OCI-LY7 (cell line): ENCODE measurements at places on chromosomes 13 and 19. TPM values are rescaled to one million over a fixed set of nuclear protein-coding genes. Genes with fewer than 3 reads are reported as not detected.

DNA sequence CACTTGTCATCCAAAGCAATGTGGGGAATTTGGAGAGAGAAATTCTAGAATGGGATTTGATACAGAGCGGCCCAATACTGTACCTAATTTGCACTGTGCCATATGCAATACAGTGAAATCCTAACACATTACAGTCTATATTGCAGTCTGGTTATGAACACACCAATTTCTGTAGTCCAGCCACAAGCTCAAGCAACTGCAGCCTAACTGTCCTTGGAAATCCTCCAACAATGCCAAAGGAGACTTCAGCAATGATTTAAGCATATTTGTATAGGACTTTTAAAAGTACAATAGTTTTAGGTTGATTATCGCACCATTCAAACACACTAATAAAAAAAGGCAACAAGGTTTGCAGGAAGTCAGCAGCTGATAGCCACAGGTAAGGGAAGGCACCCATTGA is 17.3 kb downstream of the DIAPH3 start:
- DNase-seq, result no peak

GRCh38 chr13:101880581-101880980 is 428.1 kb downstream of the ITGBL1 start:
- no peak for DNase-seq

DNA sequence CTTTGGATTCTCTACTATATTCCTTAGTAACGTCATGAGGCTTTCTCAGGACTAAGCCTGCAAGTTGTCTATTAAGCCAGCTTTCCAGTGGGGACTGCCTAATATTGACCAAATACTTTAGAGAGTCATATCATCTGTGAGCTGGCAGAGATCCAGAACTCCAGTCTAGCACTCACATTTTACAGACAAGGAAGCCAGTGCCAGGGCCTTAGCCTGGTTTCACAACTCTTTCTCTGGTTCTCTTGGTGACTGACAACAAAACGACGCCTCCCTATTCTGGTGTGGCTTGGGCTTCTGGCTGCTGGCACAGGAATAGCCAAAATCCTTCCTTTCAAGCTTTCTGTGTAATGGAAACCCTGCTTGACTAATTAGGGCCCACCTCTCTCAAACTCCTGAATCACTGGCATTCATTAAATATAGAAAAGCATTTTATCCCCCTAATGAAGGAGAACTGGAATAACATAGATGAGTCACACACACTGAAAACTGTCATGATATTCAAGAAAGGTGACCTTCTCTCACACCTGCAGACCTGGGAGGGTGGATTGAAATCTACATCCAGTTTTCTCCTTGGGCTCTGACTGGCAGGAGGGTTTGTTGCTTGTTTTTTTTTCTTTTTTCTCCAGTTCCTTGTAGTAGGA is 75.2 kb upstream of the UBL3 start:
- no peak for DNase-seq

GRCh38 chr19:54921082-54921481 is 15.1 kb downstream of the NCR1 start:
- no peak for DNase-seq

DNA sequence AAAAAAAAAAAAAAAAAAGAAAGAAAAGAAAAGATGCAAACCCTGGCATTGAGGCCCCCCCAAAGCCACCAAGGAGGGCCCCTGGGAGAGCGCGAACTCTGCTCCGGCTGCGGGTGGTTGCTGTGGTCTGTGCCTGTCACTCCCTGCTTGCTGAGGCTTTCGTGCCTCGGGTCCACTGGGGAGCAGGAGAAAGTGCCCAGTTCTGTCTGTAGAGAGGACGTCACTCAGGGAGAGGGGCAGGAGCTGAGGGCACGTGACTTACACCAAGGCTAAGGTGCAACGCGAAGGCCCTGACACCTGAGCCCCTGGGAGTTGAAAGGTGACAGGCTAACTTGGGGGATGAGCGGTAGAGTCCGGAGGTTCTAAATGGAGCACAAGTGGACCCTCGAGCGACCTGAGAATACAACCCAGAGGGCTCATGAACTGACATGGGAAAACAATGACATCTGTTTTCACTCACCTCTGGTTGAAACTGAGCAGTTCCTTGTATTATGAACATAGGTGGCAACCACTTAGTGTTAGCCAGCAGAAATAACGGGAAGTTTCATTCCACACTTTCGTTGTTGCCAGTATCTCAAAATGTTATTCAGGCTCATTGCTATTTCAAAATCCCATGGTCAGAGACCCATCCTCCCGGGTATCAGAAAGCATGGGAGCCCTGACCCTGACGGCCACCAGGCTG is 69.2 kb upstream of the TM9SF2 start:
- DNase-seq, result peak; percentile 29

GRCh38 chr19:30036154-30037129 is 94.4 kb downstream of the URI1 start:
- DNase-seq, result no peak

DNA sequence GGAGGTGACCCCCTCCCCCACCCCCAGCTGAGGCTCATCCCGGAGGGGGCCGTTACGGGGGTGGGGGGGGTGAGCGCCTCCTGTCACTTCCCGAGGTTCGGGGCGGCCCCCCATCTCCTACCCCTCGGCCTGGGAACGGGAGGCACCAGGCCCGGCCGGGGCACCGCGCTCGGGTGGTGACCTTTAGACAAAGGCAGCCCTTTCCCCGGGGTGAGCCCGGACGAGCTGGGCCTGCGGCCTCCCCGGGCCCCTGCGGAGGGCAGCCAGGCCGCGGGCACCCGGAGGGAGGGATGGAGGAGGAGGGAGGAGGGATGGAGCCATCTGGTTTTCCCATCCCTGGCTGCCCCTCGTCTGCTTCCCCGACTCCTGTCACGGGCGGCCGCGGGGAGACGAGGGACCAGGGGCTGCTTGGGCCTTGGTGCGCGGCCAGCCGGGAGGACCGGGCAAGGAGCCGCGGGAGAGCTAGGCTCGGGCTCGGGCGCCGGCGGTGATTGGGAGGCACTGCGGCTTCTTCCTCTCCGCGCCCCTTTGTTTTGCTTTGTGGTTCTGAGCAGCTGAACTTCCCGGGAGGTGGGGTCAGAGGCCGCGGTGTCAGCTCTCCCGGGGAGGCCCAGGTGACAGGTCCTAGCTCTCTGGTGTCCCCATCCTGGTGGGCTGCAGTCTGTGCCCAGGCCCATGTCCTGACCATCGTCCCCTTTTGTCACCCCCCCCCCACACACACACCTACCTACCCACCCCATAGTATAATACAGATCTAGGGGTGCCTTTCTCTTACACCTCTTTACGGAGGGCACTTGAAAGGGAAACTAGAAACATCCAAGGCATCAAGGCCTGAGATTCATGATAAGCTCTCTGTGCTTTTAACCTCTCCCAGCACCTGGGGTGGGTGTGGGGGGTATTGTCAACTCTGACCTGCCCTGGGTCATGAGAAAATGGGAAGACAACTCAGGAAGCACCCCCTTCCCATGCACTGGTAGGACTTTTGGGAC is 1.3 kb downstream of the BICRA start:
- peak; percentile 69 for DNase-seq

DNA sequence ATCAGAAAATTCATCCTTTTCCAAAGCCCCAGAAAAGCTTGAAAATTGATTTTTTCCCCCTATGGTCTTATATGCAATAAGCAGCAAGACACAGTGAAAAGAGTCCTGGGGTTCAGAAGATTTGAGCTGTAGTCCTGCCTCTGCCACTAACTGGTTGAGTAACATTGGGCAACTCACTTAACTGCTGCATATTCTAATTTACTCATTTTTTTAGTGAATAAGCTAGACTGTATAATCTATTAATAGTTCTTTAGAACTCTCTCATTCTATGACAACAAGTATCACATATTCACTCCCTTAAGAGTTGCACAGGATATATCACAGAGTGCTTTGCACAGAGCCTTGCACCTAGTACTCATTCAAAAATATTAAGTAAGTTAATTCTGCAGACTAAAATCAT is 110.8 kb downstream of the STOML3 start:
- no peak for DNase-seq

DNA sequence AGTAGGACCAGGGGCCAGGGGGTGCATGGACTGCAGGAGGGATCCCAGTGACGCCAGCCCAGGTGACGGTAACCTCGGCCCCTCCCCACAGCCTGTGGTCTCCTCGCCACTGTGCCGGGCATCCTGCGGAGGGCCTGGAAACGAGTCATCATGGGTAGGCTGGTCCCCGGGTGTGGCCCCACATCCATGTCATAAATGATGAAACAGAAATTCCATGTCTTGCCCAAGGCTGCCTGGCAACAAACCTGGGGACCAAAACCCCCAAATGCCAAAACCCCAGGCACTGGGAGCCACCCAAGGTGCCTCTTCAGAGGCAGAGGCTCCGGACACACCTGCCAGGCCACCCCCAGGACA is 20.9 kb downstream of the MAP2K2 start:
- no peak for DNase-seq

DNA sequence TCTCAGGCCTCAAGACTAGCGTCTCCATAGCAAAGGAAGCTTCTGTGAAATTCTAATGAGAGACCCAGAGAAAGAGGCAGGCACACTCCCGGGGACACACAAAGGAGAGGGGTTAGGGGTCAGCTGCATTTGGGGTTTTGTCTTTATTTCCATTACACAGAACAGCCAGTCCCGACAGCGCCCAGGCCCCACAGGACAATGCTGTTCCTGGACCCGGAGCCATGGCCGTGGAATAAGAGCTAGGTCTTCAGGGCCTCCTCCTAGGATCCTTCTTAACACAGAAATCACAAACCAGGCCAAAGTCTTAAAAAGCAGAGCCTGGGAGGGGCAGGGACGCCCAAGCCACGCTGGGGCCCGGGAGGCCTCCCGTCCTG is 22.8 kb downstream of the KCTD15 start:
- no peak for DNase-seq

DNA sequence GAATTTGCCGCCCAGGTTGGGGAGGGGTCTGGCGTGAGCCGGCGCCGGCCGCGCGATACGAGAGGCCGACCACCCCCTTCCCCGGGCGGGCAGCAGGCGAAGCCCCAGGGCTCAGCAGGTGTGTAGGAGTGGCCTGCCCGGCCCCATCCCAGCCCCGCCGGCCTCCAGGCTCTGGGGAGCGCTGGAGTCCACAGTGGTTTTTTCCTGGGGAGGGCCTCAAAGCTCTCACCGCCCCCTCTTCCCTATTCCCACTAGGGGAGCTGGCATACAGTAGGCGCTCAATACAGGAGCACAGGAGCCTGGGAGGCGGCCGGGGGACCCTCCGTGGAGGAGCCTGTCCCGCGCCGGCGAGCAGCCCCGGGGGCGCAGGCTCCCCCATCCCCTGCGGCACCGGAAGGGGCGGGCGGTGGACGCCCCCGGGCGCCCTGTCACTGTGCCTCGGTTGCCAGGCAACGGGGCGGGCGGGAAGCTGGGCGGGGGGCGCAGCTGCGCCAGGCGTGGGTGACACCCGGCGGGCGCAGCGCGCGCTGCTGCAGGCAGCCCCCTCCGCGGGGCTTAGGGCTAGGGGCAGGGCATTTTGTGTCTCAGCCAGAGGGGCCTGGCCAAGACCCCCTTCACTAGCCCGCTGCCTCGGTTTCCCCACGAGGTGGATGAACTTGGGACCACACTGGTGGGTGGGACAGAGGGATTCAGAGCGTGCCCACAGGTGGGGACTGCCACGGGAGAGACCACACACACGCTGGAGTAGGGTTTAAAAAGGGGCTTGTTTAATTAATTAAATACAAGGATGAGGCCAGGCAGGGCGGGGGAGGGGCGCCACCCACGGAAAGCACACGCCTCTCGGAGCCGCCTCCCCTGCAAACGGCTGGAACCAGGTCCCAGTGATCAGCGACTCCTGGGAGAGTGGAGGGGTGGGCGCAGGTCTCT is 3.6 kb upstream of the REXO1 start:
- DNase-seq, result no peak

- no peak for DNase-seq
Observed at GRCh38 chr13:113923376-113924063, 50.4 kb downstream of the C13orf46 start.

GRCh38 chr13:60012488-60012887 is 151.2 kb downstream of the DIAPH3 start:
- DNase-seq, result no peak

- DNase-seq, result no peak
Observed at GRCh38 chr13:92315265-92315664, 911.3 kb upstream of the GPC6 start.

DNA sequence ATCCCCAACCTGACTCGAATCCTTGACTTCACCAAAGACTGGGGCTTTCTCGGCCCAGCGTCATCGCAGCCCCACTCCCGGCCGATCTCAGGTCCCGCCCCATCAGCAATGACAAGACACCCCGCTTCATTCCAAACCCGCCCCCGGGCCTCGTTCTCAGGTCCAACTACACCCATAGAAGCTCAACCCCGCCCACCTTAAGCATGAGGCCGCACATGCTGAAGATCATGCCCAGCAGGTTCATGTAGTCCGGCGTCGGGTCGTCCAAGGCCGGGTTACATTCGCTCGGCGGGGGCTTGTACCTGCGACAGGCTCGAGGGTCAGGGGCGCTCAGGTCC is 2.3 kb downstream of the WDR83 start:
- DNase-seq, result no peak

- peak; percentile 94 for DNase-seq
Observed at GRCh38 chr19:48835734-48836088, 580 bp downstream of the HSD17B14 start.

GRCh38 chr13:71493189-71493588 is 373.8 kb downstream of the DACH1 start:
- DNase-seq, result no peak

DNA sequence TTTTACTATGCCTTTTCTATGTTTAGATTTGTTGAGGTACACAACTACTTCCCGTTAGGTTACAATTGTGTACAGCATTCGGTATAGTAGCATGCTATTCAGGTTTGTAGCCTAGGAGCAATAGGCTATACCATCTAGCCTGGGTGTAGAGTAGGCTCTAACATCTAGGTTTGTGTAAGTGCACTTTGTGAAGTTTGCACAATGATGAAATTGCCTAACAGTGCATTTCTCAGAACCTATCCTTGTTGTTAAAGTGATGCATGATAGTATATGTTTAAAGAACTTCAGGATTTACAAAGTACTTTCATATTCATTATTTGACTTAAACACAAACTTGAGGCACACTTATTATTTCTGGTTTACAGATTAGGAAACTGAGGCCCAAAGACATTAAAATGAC is 11.5 kb upstream of the SERPINE3 start:
- DNase-seq, result no peak

Gene ZNF99
- total RNA-seq, result not detected in 2 replicates

Gene ZNF606
- total RNA-seq, result 3.2 and 4.3 TPM in 2 replicates

Gene LCP1
- 546 and 565 TPM in 2 replicates for total RNA-seq

Gene UBE2L5
- 1.00 and 1.8 TPM in 2 replicates for total RNA-seq

Gene NXNL1
- not detected in 2 replicates for total RNA-seq
